MG63 (cell line): ENCODE measurements at places on chromosomes 1 and 21. TPM values are rescaled to one million over a fixed set of nuclear protein-coding genes. Genes with fewer than 3 reads are reported as not detected.

The F11R gene
- 0.22 and 1.7 TPM in 2 replicates for total RNA-seq

The OXCT2 gene
- total RNA-seq: not detected in 2 replicates

The LCE6A gene
- not detected in 2 replicates for total RNA-seq

The OR2T29 gene
- not detected in 2 replicates for total RNA-seq

The F5 gene
- not detected in 2 replicates for total RNA-seq

The DENND2C gene
- total RNA-seq: 1.7 and 1.8 TPM in 2 replicates

The ABCA4 gene
- 1.7 and 4.8 TPM in 2 replicates for total RNA-seq

- DNase-seq: peak; percentile 65
Measured at GRCh38 chr1:93751377-93752250, 70.0 kb upstream of the BCAR3 start.

- DNase-seq: no peak
Measured at GRCh38 chr1:231639819-231640218, 13.2 kb downstream of the DISC1 start.

GRCh38 chr1:38113159-38113666 lies 66.6 kb upstream of the POU3F1 start:
- DNase-seq: no peak

DNA sequence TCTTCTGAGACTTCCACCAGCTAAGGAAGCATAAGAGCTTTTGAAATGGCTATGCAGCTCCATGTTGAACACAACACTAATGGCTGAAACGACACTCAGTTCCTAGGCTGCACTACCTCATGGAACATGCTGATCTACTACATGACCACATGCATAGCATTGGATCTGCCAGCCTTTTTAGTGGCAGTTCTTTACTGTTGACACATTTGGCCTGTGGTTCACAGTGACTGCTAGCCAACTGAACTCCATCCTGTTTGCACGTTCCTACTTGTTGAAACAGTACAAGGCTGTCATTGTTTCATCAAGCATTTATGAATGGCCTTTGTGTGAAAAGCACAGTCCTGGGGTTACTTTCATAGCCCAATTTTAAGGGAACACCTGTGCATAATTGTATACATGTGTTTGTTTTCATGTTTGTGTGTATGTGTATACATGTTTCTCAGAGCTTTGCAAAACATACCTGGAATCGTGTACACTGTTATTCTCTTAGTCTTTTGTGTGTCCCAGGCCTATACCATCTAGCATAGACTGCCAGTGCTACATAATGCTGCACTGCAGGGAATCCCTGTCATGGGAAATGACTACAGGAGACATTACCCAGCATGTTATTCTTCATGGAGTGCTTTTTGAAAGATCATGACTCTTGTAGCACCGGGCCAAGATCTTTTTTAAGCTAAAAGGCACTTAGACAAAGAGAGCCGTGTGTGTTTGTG lies 179.6 kb upstream of the ESRRG start:
- DNase-seq: peak; percentile 62

DNA sequence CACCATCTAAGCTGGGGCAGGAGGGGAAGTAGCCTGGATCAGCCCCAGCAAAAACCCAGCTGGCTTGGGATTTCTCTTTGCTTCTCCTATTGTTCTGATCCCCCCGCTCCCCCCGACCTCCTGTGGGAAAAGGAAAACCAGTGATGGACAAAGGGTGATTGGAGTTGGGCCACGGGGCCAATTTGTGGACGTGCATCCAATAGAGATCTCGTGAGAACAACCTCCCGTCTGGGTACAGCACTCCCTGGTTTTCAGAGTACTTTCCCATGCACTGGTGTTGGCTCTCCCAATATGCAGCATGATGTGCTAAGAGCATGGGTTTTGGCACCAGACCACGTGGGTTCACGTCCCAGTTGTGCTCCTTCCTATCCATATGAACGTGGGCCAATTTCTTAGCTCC lies 9.0 kb downstream of the BLACAT1 start:
- no peak for DNase-seq

DNA sequence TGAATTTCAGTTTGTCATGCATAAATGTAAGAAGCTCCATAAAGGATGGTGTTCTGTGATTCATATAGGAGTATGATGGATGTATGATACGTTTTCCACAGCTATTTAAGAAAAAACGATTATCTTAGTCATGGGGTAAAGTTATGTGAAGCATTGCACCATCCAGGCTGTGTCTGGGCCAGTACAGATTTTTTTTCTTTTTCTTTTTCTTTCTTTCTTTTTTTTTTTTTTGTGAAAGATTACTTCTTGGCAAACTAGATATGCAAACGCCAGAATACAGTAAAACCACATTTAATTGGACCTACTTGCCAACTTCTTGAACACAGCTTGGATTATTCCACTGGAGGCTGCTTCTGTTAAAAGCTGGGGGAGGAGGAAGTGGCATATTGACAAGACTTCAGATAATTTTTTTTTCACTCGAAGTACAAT lies 14.9 kb downstream of the ZBTB18 start:
- no peak for DNase-seq

- peak; percentile 98 for DNase-seq
Measured at GRCh38 chr1:3313576-3313950, 140.9 kb upstream of the ARHGEF16 start.

- DNase-seq: no peak
Measured at GRCh38 chr1:35714921-35715567, 3.6 kb downstream of the C1orf216 start.

DNA sequence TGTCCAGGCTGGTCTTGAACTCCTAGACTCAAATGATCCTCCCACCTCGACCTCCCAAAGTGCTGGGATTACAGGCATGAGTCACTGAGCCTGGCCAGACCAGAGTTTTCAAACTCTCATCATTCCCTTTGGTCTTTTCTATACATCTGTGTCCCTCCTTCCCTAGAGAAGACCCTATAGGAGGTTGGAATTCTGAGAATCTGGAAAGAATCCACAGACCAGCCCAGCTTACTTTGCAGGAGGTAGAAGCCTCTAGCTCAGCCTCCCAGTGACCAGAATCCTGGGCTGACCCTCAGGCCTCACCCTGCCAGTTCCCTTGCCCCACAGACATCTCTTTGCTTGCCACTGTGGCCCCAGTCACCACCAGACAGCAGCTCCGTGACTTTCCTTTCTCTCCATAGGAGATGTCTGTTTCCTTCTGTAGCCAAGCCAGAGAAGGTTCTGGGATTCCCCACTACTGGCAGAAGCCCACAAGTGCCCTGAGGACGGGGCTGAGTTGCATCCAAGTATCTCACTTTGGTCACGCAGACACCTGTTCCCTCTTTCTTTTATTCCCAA lies 34.7 kb upstream of the KHDRBS1 start:
- no peak for DNase-seq

DNA sequence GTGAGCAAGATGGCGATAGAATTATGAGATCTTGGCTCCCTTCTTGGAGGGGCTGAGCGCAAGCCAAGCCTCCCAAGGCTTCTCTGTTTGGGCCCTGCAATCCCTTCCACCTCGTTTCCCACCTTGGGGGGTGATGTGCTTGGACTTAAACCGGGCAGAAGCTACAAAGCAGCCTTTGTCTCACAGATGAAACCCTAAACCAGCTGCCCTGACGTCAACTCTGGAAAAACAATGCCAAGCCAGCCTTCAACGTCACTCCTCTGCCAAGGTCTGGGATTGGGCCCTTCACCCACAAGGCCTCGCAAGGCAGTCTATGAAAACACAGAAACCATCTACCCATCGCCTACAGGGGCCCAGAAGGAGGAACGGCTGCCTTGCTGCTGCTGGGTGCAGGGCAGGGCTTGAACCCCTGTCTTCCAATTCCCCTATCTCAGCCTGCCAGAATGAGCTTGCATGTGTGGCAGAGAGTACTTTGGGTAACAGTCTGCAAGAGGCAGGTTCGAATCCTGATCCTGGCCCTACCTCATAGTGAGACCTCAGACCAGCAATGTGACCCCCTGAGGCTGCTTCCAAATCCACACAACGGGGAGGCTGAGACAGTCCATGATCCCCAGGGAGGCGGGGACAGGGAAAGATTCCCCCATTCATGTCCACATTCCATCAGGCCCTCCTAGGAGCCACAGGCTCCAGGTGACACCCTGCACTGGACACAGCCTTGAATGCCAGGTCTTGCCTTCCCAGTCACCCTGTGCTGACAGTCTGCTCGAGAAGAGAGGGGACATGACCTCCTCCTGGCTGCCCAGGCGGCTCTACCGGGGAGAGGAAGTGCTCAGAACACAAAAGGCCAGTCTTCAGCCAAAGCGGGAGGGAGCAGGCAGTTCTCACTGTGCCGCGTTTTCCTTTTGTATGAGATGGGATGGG lies 15.0 kb downstream of the IFFO2 start:
- no peak for DNase-seq

- DNase-seq: no peak
Measured at GRCh38 chr1:18540136-18540765, 59.5 kb downstream of the KLHDC7A start.

DNA sequence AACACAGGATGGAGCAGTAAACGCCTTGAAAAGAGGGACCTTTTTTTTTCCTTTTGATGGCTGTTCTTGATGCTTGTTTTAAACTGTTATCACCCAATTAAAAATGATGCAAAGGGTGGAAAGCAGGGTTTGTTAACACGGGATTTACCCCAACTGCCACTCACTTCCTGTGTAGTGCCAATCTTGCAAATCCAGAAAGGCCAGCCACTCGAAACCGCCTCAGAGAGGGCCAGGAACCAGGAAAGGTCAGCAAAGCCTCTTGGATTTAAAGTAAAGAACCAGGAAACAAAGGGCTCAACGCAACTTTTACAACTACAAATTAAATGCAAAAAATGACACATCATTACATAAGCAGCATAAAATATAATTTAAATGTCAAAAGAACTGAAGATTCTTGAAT lies 347.4 kb downstream of the PDE4B start:
- no peak for DNase-seq
